ENCODE measurements at places on chromosomes 5 and 9. TPM values are rescaled to one million over a fixed set of nuclear protein-coding genes. Genes with fewer than 3 reads are reported as not detected.

DNA sequence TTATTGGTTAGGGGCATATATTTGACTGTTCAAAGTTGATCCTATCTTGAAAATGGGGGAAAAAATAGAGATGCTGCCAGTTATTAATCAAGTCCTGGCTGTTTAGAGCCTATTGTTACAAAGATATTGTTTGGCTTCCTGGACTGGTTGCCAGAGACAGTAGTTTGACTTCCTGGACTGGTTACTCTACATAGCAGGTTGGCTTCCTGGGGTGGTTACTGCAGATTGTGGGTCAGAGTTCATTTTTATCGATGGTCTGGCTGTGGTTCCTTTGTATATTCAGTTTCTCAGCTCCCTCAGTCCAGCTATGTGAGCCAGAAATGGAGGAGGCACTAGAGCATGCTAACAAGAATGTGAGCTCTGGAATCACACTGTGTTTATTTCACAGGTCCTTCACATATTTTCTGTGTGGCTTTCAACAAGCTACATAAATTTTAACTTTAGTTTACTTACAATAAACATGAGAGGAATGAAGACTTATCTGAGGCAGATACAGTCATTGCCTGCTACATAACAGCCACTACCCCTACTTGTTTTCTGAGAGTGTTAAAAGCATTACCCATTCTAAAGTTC, 137.6 kb downstream of the TRPM3 start:
- no peak overlapping the region for H3K4me3 ChIP-seq
- H3K4me1 ChIP-seq = no peaks in the 10 kb centered on the region
- H3K36me3 ChIP-seq = no peaks in the 10 kb centered on the region
- no peak for DNase-seq

The SMC2 gene
- total RNA-seq = 5.3 TPM

DNA sequence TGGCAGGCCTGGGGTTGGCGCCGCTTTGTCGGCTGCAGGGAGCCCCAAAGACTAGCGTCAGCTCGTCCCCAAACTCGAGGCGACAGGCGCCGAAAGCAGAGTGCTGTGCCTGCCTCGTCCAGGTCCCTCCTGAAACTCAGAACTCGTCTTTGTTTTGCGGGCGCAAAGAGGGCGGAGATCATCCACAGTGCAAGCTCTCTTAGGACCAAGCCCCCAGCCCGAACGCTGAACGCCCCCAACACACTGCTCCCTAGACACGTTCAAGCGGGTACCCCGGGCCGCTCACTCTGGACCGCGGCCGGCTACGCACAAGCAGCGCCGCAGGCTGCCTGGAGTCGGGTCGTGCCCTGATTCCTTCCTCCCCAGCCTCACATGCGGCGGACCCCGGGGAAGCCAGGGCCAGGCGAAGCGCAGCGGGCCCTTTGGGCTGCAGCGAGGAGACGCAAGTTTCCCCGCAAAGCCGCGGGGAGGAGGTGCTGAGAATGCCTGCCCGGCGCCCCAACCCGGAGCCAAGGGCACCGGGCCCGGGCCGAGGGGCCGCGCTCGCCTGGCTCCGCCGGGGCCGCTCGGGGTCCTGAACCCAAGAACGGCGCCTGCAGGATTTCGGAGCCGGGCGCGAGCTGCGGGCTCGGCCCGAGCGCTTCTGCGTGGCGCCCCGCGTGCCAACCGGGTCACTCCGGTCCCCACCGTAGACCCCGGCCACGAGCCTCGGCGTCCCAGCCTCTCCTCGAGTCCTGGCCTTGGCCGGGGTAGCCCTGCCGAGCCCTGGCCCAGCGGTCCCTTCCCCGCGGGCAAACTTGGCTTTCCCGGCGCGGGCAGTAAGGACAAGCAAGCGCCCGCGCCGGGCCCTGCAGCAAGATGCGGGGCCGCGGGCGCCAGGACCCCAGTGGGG, 738 bp downstream of the FSTL4 start:
- no peaks in the 10 kb centered on the region for H3K36me3 ChIP-seq
- H3K27ac ChIP-seq = no peak overlapping the region

The SPATA31D4 gene
- not detected for total RNA-seq

GRCh38 chr9:14256588-14256987, 57.4 kb downstream of the NFIB start:
- H3K36me3 ChIP-seq = no peaks in the 10 kb centered on the region
- peaks cover 3% of the 10 kb centered on the region for H3K4me1 ChIP-seq
- H3K27ac ChIP-seq = no peak overlapping the region
- H3K27me3 ChIP-seq = no peaks in the 10 kb centered on the region

The C9 gene
- total RNA-seq = not detected

The ISL1 gene
- not detected for total RNA-seq

- H3K27me3 ChIP-seq = no peaks in the 10 kb centered on the region
- H3K36me3 ChIP-seq = no peaks in the 10 kb centered on the region
- no peak overlapping the region for H3K27ac ChIP-seq
- no peak for DNase-seq
Measured at GRCh38 chr5:53557386-53557785, 3.1 kb upstream of the NDUFS4 start.

The GALNT12 gene
- 2.4 TPM for total RNA-seq

GRCh38 chr9:130246126-130246525, 19.4 kb upstream of the HMCN2 start:
- no peak overlapping the region for H3K27ac ChIP-seq
- peaks cover 3% of the 10 kb centered on the region for H3K4me1 ChIP-seq
- H3K36me3 ChIP-seq = no peaks in the 10 kb centered on the region
- H3K27me3 ChIP-seq = no peaks in the 10 kb centered on the region
- H3K4me3 ChIP-seq = no peak overlapping the region

The PRR16 gene
- 4.6 TPM for total RNA-seq

GRCh38 chr9:115353681-115354080, 235.7 kb upstream of the TNC start:
- no peak for DNase-seq
- H3K27me3 ChIP-seq = no peaks in the 10 kb centered on the region
- H3K4me1 ChIP-seq = no peaks in the 10 kb centered on the region
- no peak overlapping the region for H3K27ac ChIP-seq
- H3K36me3 ChIP-seq = no peaks in the 10 kb centered on the region
- H3K4me3 ChIP-seq = no peak overlapping the region

DNA sequence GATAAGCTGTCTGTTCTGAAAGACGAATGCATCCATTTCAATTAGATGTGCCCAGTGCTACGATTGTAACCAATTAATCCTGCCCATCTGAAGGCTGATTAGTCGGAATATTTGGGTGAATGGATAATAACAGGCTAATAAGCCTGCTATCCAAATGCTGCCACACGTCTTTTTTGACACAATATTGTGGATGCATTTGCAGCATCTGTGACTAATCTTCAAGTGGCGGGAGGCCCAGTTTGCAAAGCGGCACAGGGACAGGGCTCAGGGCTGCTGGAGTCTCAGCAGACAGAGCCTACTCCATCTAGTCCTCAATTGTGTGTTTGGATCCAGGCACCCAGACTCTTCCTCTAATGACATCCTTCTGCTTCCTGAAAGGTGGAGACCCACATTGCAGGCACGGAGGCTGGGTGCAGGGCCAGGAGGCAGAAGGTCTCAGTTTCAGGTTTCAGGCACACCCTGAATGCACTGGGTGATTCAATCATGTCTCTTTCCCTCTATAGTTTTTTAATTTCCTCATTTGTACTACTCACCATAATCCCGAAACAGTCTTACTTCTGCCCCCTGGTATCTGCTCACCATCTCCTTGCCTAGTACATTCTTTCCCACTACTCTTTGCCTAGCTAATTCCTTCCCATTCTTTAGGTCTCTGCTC, 169.6 kb downstream of the ASTN2 start:
- H3K4me1 ChIP-seq = no peaks in the 10 kb centered on the region
- H3K4me3 ChIP-seq = no peak overlapping the region
- no peaks in the 10 kb centered on the region for H3K27me3 ChIP-seq
- H3K36me3 ChIP-seq = no peaks in the 10 kb centered on the region
- DNase-seq = no peak

- no peaks in the 10 kb centered on the region for H3K27me3 ChIP-seq
- peaks cover 4% of the 10 kb centered on the region for H3K4me1 ChIP-seq
Measured at GRCh38 chr5:93407454-93407853, 173.6 kb downstream of the NR2F1-AS1 start.

- H3K27ac ChIP-seq = no peak overlapping the region
- no peaks in the 10 kb centered on the region for H3K36me3 ChIP-seq
- H3K4me3 ChIP-seq = no peak overlapping the region
- no peaks in the 10 kb centered on the region for H3K27me3 ChIP-seq
- H3K4me1 ChIP-seq = peaks cover 6% of the 10 kb centered on the region
Measured at GRCh38 chr9:110112792-110113191, 95.2 kb downstream of the C9orf152 start.

The SLC27A6 gene
- total RNA-seq = 10.9 TPM

- H3K4me3 ChIP-seq = no peak overlapping the region
- no peaks in the 10 kb centered on the region for H3K27me3 ChIP-seq
- peak; percentile 10 for DNase-seq
- H3K36me3 ChIP-seq = no peaks in the 10 kb centered on the region
- H3K4me1 ChIP-seq = peaks cover 20% of the 10 kb centered on the region
- H3K27ac ChIP-seq = no peak overlapping the region
Measured at GRCh38 chr9:93100276-93100636, 4.2 kb downstream of the CARD19 start.

DNA sequence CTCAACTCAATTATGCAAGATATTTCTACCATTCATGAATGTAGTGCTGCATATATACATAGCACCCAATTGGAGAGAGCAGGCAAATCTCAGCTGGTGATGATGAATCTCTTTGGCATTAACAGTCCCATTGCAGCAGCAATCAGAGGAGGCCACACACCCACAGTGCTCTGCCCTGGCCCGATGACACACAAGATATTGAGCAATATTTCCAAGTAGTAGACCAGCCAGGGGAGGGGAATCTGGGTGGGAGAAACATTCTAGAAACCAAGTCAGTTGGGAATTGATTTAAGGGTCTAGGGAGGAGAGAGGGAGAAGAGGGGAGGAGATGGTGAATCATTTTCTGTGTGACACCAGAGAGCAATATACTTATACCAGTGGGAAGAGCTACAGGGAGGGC, 14.9 kb upstream of the C5orf63 start:
- H3K27ac ChIP-seq = no peak overlapping the region
- H3K27me3 ChIP-seq = no peaks in the 10 kb centered on the region
- no peak overlapping the region for H3K4me3 ChIP-seq

- no peak for DNase-seq
- no peak overlapping the region for H3K4me3 ChIP-seq
- no peak overlapping the region for H3K27ac ChIP-seq
- H3K36me3 ChIP-seq = no peaks in the 10 kb centered on the region
Measured at GRCh38 chr5:94632024-94632423, 13.6 kb downstream of the SLF1 start.

The PRDM9 gene
- not detected for total RNA-seq

The FCN2 gene
- not detected for total RNA-seq

DNA sequence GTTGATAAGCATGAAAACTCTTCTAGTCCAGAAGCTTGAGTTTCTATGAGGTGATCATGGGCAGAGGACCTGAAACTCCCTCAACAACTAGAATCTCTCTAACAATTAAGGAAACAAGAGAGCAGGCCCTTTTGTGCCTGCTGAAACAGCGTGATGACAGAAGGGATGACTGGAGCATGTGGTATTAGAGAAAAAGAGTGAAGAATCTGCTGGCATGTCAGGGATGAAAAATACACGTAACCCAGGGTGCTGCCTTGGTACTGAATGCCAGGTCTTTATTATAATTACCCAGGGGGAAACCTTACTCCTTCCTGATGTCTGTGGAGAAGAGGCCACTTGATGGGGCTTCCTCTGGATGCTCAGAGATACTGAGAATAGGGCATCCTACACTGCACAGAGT, 167.8 kb downstream of the CRB2 start:
- no peak overlapping the region for H3K27ac ChIP-seq
- H3K4me3 ChIP-seq = no peak overlapping the region
- H3K27me3 ChIP-seq = no peaks in the 10 kb centered on the region
- no peaks in the 10 kb centered on the region for H3K36me3 ChIP-seq

GRCh38 chr5:91118796-91119195, 264.3 kb downstream of the ARRDC3 start:
- no peaks in the 10 kb centered on the region for H3K36me3 ChIP-seq
- H3K27ac ChIP-seq = no peak overlapping the region
- no peak for DNase-seq
- peaks cover 6% of the 10 kb centered on the region for H3K4me1 ChIP-seq

DNA sequence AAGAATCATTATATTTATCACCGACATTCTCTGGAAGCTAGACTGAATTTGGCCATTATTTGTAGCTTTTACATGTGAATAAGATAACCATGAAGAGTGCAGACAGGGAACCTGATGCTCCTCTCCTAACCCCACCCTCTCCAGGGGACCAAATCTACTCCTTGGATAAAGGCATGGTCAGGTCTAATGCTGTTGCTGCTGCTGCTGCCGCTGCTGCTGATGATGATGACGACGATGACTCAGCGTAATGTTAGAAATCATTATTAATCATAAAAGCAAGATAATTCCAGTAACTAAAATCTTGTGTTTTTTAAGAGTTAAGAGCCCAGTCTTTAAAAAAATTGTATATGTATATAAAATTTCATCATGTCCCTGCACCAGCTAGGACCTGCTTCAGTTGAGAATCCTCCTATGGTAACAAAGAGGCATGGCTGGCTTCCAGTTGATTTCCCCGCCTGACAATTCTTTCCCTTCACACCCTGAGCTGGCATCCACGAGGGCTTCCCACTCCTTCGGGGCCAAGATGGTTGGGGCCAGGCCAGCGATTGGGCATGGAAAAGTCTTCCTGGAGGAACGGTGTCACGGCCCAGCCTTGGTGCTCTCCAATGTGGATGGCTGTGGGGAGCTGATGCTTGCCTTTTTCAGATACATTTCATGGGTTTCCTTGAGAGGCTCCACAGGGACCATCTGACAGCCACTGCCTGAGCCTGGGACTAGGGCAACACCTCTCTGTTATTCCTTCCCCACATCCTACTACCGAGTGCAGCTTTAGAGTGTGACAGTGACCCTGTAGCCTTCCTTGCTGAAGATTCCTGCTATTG, 400.0 kb downstream of the CTNND2 start:
- no peaks in the 10 kb centered on the region for H3K27me3 ChIP-seq
- no peaks in the 10 kb centered on the region for H3K4me1 ChIP-seq
- H3K36me3 ChIP-seq = no peaks in the 10 kb centered on the region
- DNase-seq = no peak

GRCh38 chr5:159415301-159415937, 85.1 kb upstream of the IL12B start:
- no peaks in the 10 kb centered on the region for H3K27me3 ChIP-seq
- no peak for DNase-seq
- H3K4me3 ChIP-seq = no peak overlapping the region

DNA sequence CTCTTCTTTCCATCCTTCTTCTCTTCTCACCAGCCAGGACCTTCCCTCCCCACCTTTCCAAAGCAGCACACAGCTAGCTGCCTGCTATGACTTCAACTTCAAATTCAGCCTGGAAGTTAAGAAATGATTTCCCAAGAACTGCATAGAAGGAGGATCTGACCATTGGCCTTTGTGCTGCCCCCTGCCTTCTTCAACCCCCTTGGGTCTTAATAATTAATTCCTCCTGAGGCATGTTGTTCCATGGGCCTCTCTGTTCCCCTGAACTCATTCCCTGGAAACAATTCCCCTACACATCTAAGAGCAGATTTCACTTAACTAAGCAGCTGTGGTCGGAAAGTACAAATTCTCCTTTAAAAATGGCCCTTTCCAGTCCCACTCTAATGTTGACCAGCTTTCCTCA, 62.4 kb downstream of the ADAMTS12 start:
- no peak overlapping the region for H3K4me3 ChIP-seq
- no peaks in the 10 kb centered on the region for H3K27me3 ChIP-seq
- peaks cover 4% of the 10 kb centered on the region for H3K4me1 ChIP-seq
- H3K27ac ChIP-seq = no peak overlapping the region
- H3K36me3 ChIP-seq = no peaks in the 10 kb centered on the region
- DNase-seq = no peak

All from ovary (tissue), 10 donors.